Ureter (tissue), 1 donor: ENCODE measurements at places on chromosomes 6 and 20.

GRCh38 chr6:13256266-13257001 is 71.9 kb downstream of the TBC1D7 start:
- no peak for DNase-seq

GRCh38 chr6:30802731-30803130 is 58.4 kb upstream of the IER3 start:
- DNase-seq, result no peak

GRCh38 chr20:63624486-63624885 is 2.4 kb downstream of the GMEB2 start:
- DNase-seq, result no peak

DNA sequence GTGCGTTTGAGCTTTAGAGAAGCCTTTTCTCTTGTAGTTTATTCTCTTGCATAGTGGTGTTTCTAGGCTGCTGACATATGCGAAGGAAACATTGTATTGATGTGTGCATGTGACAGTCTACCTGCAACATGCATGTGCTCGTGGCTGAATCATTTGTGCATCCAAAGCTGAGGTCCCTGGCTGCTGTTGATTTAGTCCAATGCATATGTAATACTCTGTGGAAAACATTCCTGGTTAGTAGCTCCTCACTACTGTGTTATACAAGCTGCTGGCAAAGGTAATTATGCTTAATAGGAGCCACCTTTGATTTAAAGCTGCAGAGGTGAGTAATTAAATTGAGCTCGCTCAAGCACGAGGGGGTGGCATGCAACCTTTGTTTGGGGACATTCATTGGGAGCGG is 24.5 kb downstream of the TSHZ2 start:
- DNase-seq, result no peak

DNA sequence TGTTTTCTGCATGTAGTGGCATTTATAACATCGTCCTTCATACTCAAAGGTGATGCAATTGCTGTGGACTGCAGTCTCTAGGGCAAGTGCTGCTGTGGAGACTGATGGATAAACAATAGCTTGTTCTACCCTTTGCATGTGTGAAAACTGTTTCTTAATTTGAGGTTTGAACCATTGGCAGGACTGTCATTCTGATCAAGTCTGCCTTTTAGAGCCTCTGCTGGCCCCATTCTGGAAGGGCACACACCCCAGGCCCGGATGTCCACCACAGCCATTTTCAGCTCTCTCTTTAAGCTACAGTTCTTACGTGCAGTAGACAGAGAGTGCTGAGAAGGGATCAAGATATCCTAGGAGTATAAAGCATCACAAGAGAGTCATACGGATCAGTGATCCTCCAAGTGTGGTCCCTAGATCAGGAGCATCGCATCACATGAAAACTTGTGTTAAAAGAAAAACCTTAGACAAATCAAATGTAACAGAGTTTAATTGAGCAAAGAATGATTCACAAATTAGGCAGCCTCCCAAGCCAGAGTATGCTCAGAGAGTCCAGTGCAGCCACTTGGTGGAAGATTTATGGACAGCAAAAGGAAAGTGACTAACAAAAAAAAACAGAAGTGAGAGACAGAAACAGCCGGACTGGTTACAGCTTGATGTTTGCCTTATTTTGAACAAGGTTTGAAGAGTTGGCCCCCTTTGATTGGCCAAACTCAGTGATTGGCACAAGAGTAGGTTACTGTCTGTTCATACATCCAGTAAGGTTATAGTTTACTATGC is 52.0 kb downstream of the FRK start:
- no peak for DNase-seq

DNA sequence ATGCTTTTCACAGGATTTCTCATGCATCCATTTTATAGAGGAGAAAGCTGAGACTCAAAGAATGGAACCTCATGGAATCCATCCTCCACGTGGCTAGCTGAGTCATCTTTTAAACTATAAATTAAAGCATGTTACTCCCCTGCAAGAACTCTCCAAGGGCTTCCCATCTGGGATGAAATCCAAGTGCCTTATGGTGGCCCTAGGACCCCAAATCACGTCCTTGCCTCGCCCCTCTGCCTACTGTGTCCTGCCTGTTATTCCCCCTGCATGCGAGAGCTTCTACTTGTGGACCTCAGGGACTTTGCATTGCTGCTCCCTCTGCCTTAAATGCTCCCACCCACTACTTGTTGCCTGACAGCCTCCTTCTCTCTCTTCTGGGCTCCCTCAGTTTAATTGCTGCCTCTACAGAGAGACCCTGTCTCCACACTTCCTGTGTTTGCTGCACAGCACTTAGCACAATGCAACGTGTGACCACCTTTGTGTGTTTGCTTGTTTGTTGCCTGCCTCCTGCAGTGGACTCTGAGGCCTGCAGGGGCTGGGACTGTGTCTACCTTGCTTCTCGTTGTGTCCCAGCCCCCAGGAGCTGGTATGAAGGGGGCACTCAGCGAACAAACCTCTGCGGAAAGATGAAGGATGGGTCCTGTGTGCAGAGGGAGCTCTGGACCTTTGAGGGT is 39.4 kb downstream of the TOX2 start:
- DNase-seq, result no peak

DNA sequence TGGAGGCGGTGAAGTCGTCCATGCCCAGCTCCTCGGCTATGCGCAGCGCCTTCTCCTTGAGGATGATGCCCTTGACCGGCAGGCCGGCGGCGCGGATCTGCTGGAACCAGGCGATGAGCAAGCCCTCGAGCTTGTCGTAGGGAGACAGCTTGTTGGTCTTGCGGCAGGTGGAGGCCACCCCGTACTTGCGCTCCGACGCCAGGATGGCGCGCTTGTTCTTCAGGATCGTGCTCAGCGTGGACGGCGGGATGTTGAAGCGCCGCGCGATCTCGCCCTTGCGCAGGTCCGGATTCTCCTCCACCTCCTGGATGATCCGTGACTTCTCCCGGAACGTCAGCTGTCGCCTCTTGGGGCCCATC is 435 bp downstream of the CENPB start:
- peak; percentile 61 for DNase-seq

DNA sequence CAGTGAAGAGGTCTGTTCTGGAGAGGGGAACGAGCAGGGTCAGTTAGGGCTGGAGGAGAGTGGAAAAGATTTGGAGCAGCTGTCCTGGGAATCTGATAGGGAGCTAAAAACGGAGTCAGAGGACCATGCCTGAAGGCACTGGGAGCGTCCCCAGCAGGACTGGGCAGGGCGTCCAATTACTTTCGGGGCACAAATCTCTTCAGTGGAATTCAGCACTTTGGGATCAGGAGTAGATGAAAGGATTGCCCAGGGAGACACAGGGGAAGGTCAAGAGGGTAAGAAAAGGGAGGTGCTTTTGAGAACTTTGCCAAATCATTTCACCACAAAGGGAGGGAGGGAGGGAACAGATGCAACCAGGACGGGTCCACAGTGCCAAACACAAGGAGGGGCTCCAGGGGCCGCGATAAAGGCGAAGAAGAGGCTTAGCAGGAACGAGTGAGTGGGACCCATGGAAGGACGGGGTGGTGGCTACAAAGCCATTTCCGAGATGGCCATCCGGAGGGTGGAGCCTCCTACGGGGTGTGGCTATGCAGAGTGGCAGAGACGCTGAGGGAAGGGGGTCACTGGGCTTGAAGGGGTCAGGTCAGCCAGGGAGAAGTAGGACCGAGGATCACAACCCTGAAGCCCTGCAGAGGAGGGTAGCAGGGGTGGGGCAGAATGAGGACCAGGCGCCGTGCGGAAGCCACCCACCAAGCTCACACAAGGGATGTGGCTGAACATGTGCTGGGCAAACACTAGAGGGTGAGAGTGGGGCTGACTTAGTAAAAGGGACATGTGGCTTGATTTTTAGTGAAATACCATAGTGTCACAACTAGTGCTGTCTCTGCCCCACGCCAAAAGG is 180.0 kb upstream of the RREB1 start:
- no peak for DNase-seq

DNA sequence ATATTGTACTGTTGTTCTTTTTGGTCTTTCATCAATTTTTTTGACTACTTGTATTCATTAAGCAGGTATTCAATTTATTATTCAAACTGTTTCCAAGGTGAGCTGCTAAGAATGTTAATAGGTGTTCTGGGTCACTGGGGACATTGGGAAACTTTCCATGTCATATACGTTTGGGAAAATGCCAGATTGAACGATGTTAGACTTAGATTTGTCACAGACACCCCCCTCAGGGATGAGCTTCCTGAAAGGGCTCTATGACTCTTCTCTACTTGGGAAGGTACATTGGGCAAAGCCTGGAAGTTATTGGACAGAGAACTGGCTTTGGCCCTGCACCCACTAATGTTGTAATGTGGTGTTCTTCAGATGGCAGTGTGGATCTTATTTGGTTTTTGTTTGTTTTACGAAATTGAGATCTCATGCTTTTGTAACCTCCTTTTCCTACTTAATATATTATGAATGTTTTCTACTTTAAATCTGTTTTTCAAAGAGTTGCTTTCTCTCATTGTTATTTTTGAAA is 42.1 kb downstream of the PLCB4 start:
- DNase-seq, result no peak

DNA sequence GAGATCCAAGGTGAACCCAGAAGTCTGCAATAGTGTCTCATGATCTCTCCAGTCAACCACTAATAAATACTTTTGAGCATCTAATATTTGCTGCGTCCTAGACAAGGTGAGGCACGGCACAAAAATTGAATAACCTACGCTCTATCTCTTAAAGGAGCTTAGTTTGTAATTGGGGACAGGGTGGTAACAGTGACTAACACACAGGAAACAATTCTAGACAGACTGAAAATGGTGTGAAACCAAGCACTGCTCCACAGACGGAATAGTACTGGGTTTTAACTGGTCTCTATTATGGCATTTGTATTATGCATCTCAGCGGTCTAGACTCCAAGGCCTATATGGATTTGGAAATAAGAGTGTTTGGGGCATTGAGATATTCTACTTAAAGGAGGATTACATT is 120.1 kb downstream of the CLIC5 start:
- no peak for DNase-seq

- DNase-seq, result no peak
Observed at GRCh38 chr6:81145506-81145905, 607.0 kb downstream of the TENT5A start.

DNA sequence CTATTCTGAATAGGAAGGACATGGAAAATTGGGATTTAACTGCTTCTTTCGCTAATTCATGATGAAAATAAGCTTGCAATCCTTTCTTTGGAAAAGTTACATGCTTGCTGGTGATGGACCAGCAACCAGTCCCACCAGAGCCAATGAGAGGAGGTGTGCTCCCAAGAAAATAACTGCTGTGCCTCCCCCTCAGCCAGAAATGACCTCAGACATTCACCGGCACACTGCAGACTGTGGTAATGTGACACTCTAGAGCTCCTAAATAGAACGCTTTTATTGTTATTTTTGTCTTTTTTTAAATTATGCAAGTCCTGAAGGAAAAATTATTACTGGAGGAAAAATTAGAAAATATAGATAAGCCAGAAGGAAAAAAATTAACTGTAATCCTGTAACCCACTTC is 2.6 kb downstream of the PYGB start:
- peak; percentile 27 for DNase-seq

GRCh38 chr20:47252879-47253307 is 103.6 kb downstream of the ZMYND8 start:
- DNase-seq, result no peak

GRCh38 chr6:72031471-72031870 is 145.1 kb downstream of the RIMS1 start:
- no peak for DNase-seq
